ENCODE measurements at places on chromosomes 5 and 9.

DNA sequence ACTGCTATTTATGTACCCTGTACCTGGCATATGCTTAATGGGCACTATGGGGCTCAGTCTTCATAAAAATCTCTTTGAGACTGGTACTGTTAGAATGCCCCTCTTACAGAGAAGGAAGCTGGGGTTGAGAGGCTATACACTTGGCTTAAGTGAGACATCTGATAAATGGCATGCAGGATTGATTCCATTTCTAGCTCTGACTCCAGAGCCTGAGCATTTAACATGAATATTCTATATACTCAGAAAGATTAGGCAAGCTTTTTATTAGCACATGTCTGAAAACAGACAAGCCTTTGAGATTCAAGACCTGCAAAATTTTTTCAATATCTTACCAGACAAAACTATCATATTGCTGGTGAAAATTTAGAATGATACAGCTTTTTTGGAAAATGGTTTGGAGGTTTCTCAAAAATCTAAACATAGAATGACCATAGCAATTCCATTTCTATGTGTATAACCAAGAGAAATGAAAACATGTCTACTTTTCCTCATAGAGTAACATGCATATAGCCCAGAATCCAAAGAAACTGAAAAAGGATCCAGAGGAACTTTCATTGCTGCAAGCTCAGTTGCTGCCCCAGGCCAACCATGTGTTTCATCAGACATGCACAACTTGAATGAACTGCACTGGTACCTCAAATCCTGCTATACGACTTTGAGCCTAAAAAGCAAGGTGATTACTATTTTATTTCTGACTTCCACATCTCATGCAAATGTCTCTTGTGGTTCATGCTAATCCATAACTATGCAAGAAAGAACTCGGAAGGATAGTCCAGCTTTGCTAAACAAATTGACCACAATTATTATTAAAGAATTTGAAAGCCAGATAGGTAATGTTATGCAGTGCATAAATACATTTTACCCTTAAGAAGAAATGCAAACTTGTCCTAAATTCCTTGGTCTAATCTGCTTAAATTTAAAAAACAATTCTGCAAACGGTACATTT lies 389.0 kb upstream of the GRIA1 start:
- no peak for DNase-seq

DNA sequence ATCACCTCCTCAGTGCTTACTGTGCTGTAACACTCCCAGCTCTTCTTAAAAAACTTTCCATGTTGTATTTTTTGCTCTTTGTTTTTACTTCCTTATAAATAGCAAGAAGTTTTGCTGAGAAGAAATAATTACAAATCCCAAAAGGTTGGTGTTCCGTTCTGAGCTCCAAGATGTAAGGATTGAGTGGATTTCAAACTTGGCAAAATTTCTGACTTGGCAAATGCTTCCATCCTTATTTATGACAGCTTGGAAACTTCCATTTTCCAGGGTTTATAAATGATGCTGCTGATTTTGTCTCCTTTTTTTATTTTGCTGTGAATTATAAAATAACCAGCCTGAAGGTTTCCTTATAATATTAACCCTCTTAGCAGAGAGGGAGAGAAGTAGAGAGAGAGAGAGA lies 151.9 kb downstream of the NTRK2 start:
- DNase-seq, result no peak

- DNase-seq, result no peak
Measured at GRCh38 chr5:88743231-88743834, 139.7 kb downstream of the MEF2C start.

DNA sequence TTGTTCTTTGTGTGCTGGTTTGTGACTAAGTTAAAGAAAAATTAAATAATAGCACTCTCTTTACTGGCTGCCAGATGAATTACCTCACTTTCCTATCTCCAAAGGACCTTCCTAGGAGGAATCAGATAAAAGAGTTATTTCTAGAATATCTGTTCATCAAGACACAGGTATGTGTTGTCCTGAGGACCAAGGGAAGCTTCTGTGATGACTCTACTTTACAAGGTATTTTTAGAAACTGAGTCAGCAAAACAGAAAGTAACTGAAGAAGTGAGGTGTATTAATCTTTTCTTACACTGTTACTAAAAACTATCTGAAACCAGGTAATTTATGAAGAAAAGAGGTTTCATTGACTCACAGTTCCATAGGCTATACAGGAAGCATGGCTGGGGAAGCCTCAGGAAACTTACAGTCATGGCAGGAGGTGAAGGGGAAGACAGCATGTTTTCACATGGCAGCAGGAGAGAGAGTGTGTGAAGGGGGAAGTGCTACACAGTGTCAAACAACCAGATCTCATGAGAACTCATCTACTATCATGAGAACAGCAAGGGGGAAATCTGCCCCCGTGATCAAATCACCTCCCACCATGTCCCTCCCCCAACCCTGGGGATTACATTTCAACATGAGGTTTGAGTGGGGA lies 189.2 kb upstream of the DMAC1 start:
- no peak for DNase-seq

- DNase-seq, result no peak
Measured at GRCh38 chr9:131899296-131900228, 159.7 kb upstream of the RAPGEF1 start.

- no peak for DNase-seq
Measured at GRCh38 chr9:75039801-75040200, 11.7 kb upstream of the CARNMT1 start.

DNA sequence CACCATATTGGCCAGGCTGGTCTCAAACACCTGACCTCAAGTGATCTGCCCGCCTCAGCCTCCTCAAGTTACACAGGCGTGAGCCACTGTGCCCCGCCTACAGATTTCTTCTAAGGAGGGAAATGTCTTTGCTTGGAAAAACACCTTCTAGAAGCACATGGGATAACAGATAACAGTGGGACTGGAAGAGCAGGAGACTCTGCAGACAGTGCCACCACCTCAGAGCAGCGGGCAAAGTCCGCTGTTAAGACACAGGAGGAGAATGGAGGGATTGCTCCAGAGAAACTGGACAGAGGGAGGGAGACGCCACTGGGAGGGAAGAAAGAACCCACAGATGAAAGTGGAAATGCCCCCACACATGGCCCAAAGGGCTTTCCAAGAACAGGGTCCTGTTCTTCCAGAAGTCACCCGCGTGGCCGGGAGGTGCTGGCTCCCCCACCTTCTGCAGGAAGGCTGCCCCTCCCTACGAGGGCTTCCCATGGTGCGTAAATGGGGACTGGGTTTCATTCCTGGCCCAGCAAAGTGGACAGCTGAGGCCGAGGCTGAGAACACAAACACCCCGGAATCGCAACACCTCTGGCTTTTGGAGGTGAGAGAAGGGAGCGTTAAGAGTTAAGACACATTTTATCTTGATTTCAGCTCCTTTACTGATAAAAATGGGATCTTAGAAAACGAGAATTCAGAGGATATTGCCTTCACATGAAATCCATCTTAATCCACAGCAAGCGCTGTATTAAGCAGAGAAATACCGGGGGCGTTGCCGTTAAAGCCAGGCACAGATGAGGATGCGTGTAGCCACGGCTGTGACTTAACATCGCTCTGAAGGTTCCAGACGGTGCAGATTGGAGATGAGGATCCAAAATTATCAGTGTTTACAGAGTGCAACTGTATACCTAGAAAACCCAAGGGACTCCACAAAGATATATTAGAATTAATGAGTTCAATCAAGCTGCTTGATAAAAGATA lies 11.2 kb downstream of the ADAMTS2 start:
- DNase-seq, result no peak

DNA sequence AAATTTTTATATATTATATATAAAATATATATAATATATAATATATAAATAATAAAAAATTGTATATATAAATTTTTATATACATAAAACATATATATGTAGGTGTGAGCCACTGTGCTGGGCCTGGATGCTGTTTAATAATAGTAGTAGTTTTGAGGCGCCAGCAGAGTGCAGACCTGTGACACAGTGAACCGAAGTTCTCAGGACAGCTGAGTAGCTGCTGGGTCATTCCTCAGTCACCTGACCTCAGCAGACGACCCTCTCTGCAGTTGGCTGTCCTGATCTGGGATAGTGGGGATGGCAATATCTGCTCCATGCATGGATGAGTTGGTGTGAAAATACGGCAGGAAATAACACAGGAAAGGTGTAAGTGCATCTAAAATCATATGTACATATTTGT lies 3.3 kb upstream of the SNX18 start:
- no peak for DNase-seq

DNA sequence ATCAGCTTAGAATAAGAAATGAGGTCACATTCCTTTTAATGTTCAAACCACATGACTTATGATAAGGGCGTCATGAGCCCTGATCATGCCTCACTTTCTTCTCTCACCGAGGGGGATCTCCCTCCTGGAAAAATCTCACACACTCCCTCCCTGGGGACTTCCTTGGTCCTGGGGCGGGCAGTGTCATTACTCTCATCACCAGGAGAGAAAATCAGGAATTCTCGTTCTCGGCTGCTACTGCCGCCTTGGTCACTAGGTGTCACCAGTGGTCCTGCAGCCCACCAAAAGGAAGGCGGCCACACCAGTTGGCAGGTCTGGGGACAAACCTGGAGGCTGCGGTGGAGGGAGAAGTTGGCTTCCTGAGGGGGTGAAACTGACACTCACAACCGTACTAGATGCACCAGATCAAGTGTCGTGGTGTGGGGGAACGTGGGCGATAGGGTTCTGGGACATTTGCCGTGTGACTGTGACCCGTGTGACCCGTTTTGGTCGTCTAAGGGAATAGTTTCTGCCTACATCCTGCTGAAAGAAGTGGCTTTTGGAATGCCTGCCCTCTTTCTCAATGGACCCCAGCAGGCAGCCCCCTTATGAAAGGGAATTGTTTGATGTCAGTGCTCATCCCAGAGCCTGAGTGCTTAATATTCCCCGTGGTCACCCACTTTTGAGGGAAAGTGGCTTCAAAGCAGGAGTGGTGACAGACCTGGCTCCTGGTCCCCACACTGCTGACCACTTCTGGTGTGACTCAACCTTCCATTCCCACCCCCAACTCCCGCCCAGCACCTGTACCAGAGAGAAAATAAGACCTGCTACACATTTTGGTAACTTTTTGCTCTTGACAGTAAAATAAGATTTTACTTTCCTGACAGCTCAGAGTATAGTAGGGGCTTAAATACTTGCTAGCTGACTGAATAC lies 63.2 kb downstream of the ACER2 start:
- peak; percentile 54 for DNase-seq

DNA sequence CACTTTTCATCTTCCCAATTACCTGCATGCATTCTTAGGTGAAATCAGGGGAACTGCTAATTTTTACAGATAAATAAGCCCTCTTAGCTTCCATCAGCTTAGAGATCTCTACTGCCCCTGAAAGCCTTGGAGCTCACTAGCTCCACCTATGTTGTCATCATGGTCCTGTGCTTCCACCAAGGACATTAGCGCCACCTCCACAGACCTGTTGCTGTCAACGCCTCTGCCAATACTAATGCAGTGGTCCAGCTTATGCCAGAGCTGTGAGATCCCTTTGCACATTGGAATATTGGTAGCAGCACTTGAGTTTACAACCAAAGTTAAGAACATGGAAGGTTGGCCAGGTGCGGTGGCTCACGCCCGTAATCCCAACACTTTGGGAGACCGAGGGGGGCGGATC lies 7.7 kb upstream of the SHISAL2B start:
- DNase-seq, result no peak

DNA sequence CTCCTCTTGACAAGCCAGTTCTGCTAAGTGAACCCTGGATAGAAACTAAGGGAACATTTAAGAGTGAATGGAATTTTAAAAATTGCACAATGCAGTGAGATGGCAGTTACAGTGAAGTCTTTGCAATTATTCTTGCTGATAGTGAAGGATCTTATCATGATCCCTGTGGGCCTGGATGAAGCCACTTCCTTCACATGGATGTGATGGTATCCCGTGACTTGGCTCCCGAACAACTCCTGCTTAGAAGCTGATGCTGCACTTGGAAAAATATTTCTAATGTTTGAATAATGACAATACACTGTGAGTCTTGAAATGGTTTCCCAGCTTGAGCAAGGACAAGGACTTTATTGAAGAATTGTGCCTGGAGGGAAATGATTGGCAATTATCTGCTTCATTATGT lies 49.2 kb upstream of the NTRK2 start:
- DNase-seq, result no peak

GRCh38 chr5:135095052-135095715 lies 61.2 kb upstream of the PITX1 start:
- DNase-seq, result no peak

- no peak for DNase-seq
Measured at GRCh38 chr5:168438349-168438748, 47.9 kb upstream of the RARS1 start.

GRCh38 chr5:154214371-154215106 lies 24.0 kb downstream of the GALNT10 start:
- no peak for DNase-seq

GRCh38 chr9:83937861-83938455 lies 16.7 kb upstream of the KIF27 start:
- peak; percentile 70 for DNase-seq

- peak; percentile 90 for DNase-seq
Measured at GRCh38 chr5:73448463-73449136, at the start of gene FOXD1. TSS of gene FOXD1 (minus strand) at chr5:73448777. CDS start at chr5:73448362, 415 bp downstream.

- DNase-seq, result no peak
Measured at GRCh38 chr5:59905188-59905587, 11.7 kb upstream of the PDE4D start.

DNA sequence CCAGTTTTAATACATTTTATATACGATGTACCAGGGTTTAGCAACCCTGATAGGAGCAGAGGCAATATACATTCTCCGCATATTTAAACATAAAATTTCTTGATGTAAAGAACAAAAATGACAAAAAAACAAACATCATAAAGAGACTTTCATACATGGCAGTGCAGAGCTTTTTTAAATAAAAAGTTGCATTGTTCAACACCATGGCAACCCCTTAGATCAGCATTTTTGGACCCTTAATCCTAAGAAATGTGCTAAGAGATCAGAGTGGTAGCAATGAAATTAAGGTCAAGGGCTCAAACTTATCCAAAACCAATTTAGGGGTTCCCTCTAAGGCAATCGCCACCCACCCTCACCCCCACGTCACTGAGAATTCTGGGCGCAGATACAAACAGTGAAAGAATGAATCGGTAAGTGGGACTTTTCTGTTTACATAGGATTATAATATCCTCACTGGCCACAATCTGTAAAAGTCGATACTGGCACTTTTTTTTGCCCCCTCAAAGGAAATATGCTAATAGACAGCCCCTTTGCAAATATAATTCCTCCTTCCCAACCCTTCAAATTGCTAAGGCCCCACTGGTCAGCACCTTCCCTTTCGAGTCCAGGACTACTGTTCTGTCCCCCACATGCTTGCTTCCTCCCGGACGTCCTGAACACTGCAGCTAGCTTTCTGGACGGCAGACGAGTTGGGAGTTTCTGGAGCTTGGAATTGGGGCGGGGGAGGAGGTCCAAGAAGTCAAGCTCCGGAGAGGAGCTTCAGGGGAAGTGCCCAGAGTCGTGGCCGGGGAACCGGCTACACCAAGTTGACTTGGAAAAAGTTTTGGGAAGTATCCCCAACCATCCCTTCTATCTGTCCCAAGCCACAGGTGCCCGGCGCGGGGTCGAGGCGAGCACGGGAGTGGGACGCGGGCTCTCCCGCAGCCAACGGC lies 2.2 kb downstream of the GAS1 start:
- DNase-seq, result no peak

DNA sequence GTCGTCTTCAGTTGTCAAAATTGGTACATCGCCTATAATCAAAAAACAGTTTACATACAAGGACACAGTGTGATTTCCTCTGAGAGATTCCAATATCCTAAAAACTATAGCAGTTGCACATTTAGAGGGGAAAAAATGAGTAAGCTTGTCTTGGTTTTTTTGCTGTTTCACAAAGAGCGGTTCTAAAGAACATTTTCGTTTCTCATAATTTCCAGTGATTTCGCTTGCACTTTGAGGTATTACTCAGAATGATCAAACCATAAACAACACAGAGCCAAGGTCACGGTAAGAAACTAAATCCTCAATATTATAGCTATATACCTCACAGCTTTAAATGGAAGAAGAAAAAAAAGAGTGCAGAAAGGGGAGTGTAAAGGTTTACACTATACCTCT lies 861 bp downstream of the MTX3 start:
- no peak for DNase-seq

Data from left kidney (tissue), 8 donors.